ENCODE measurements at places on chromosomes 6 and 20.

- no peak for DNase-seq
Observed at GRCh38 chr6:376827-377640, 14.5 kb upstream of the IRF4 start.

DNA sequence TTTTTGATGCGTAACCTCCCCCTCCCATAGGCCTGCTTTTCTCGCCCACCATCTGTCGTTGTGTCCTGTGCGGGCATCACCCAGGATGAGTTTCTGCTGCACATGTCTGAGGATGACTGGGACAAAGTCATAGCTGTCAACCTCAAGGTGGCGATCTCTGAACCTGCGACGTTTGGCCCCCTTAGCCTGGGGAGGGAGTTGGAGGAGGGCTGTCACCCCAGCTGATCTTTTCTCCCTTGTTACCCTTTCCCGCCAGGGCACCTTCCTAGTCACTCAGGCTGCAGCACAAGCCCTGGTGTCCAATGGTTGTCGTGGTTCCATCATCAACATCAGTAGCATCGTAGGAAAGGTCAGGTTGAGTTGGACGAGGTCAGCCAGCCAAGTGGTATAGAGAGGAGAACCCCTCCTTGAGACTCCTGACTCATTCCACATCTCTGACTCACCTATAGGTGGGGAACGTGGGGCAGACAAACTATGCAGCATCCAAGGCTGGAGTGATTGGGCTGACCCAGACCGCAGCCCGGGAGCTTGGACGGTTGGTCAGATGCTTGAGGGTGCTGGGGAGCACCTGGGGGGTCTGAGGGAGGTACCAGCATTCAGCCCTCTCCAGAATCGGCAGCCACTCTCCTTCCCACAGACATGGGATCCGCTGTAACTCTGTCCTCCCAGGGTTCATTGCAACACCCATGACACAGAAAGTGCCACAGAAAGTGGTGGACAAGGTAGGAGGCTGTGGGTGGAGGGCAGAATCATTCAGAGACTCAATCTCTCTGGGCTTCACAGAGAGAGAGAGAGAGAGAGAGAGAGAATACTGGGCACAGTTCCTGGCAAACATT, 954 bp downstream of the HSD17B8 start:
- DNase-seq, result peak; percentile 76

DNA sequence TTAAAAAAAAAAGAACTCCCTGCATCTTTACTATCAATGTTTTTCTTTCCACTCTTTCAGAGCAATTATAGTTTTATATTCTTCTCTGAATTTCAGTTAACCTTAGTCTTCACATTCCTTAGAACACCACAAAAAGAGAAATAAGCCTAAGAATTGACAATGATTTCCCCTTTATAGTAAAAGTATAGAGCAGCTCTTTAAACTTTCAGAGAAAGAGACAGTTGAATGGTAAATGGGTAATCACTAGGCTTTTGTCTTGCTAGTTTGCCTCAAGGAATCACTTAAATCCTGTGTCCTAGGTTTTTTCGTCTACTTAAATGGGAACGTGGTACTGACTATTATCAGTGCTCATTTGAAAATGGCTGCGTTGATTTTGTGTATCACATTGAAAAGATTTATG, 31.8 kb downstream of the SLX4IP start:
- no peak for DNase-seq

DNA sequence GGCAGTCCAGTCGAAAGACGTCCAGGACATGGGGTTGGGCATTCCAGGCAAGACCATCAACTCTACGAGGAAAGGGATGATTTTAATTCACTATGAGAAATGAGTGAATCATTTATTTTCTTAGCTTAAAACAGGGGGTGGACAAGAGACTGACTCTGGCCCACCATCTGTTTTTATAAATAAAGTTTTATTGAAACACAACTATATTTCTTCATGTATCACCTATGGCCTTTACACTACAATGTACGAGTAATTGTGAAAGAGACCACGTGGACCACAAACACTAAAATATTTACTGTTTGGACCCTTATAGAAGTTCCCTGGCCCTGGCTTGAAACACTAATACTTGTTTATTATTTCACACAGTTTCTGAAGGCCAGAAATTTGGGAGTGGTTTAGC, 15.6 kb upstream of the RSPO4 start:
- DNase-seq, result no peak

- DNase-seq, result no peak
Observed at GRCh38 chr20:5596401-5597193, 153.6 kb upstream of the SHLD1 start.

GRCh38 chr20:50467718-50468356, 42.3 kb upstream of the PTPN1 start:
- DNase-seq, result peak; percentile 60

DNA sequence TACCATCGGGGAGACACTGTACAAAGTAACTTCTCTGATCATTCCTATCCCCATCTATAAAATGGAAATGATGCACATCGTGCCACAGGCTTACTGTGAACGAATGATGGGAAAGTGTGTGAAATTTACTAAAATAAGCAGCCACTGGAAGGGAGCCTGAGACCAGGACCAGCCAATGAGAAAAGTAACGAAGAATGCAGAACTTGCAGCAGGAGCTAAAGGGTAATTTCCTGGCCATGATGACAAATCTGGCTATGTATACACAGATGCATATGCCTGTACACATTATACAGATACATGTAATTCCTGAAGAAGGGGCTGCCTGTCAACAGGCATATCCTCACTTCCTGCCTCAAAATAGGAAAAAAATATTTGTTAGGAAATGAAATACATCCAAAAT, 47.4 kb downstream of the GMDS start:
- no peak for DNase-seq

DNA sequence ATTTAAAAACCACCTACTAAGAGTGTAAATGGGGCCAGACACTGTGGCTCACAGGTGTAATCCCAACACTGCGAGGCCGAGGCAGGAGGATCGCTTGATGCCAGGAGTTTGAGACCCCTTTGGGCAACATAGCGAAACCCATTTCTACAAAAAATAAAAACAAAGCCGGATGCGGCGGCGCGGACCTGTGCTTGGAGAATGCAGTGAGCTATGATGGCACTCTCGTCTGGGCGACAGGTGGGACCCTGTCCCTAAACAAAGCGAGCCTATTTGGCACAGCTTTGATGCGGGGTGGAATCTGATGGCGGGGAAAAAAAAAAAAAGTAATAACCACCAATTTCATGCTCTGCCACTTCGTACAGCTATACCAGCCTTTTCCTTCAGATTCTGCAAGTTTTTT, 1.1 kb downstream of the TCP1 start:
- DNase-seq, result no peak

DNA sequence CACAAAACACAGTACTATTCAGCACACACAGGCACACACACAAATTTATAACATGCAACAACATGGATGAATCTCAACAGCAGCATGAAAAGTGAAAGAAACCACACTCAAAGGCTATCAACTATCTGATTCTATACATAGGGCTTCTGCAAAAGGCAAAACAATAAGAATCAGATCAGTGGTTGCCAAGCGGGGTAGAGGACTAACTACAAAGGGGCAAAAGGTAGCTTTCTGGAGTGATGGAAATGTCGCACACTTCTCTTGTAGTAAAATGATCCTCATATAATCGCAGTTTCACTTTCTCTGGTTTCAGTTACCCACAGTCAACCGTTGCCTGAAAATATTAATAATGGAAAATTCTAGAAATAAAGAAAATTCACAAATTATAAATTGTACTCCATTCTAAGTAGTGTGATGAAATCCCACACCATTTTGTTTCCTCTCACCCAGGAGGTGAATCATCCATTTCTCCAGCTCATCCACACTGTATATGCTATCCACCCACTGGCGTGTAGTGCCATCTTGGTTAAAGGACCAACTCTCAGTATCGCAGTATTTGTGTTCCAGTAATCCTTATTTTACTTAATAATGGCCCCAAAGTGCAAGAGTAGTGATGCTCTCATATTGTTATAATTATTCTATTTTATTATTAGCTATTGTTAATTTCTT, 12.8 kb upstream of the PLN start:
- DNase-seq, result no peak

- no peak for DNase-seq
Observed at GRCh38 chr6:166565084-166565967, 21.2 kb downstream of the RAMACL start.

DNA sequence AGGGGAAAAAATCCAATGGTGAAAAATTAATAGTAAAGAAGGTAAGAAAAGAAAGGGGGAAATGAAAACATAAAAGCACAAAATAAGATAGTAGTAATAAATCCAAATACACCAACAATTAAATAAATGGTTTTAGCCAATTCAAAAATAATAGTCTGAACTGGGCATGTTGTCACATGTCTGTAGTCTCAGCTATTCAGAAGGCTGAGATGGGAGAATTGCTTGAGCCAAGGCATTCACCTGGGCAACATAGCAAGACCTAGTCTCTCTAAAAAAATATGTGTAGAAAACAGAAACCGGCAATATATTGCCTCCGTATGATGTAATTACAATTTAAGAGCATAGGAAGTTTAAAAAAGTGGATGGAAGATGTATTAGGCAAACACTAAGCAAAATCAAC, 311.3 kb upstream of the FERMT1 start:
- no peak for DNase-seq

DNA sequence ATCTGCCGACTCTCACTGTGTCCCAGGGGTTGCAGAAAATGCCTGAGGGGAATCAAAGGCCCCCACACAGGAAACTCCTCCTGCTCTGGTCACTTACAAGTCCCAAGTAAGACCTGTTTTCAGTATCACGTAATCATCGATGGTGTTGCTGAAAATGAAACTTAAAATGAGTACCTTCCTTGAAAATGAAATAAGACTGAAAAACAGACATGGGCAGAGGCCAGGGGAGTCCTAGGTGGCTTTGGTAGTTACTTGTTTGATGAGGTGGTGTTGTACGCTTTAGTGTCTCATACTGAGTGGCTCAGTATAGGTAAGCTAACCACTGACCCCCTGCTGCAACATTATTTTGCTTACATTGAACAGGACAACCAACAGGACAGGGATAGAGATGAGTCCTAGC, 43.0 kb upstream of the SYNCRIP start:
- no peak for DNase-seq

DNA sequence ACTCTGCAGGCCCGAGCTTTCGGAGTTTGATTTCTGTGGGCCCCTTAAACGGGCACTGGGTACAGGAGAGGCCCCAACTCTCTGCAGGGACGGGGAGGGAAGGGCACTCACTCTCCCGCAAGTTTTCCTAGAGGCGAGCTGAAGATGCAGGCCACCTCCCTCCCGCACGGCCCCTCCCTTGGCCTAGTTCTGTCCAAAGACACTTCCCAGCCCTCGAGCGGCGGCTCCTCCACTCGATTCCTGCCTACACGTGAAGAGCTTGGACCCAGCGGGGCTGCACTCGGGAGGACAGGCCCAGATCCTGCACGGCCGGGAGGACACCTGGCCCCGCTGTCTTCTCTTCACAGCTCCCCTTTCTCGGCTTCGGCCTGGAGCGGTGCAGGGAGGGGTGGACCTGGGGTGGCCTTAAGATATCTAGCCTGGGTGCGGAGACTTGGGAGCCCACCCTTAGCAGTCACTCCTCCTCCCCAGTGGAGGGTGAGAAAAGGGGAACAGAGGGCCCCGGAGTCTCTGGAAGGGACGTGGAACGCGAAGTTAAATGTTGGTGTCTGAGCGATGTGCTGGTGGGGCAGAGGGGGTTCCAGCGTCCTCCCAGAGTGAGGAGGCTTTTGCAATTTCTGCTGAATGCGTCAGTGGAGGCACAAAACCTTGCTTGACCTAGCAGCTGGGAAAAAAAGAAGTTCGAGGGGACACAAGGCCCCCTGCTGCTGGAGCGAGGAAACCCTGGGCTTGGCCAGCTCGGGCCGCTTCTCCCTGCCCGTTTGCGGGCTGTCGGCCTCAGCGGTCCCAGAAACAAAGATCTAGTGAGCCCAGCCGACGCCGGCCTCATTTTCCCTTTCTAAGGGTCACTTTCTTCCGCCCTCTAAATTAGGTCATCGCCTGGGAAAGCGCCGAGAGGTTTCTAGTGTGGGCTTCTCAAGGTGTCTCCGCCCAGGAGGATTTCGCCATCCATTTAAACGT, 4.9 kb downstream of the OLIG3 start:
- no peak for DNase-seq

- no peak for DNase-seq
Observed at GRCh38 chr6:79631693-79632172, 604 bp downstream of the SH3BGRL2 start.

- peak; percentile 99 for DNase-seq
Observed at GRCh38 chr20:37295001-37295400, 5.5 kb downstream of the MANBAL start.

GRCh38 chr6:169555971-169556617, 145.7 kb downstream of the WDR27 start:
- DNase-seq, result no peak

- no peak for DNase-seq
Observed at GRCh38 chr20:20606050-20606449, 106.4 kb downstream of the RALGAPA2 start.

- peak; percentile 66 for DNase-seq
Observed at GRCh38 chr6:154399097-154399496, 42.5 kb upstream of the IPCEF1 start.
